ENCODE measurements at places on chromosomes 3 and 15.

- H3K4me3 ChIP-seq = peak overlapping the region; percentile 45
- no peaks in the 10 kb centered on the region for H3K4me1 ChIP-seq
- H3K27ac ChIP-seq = no peak overlapping the region
- peak; percentile 36 for DNase-seq
- no peaks in the 10 kb centered on the region for H3K36me3 ChIP-seq
- H3K27me3 ChIP-seq = peaks cover 11% of the 10 kb centered on the region
Observed at GRCh38 chr3:127455541-127456450, 134.7 kb downstream of the TPRA1 start.

DNA sequence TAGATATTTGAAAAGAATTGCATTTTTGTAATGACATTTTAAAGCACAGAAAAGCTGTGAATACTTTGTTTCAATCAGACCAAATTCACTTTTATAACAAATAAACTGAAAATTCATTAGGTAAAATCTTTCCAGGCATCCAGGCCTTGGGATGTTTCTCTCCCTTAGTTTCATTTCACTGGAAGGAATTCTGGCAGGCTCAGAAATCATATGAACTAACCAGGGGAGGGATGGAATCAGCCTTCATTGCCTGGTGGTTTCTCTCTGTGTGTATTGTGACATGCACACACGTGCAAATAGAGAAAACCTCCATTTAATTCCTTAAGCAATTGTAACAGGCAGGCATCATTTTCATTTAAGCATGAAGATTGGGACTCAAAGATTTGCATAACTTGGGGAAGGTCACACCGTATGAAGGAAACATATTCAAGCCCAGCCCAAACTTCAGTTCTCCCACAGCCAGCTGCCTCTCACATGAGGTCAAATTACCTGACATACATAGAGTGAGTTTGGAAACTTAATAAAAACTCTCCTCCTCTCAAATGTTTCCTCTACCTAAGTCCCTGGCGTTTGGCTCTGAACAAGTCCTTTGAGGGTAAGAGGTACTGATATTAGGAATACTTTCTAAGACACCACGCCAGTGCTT is 376.1 kb upstream of the MCTP2 start:
- no peaks in the 10 kb centered on the region for H3K27me3 ChIP-seq
- no peaks in the 10 kb centered on the region for H3K4me1 ChIP-seq
- no peak overlapping the region for H3K27ac ChIP-seq
- no peak overlapping the region for H3K4me3 ChIP-seq

GRCh38 chr3:189403194-189403593 is 228.0 kb upstream of the TP63 start:
- H3K4me1 ChIP-seq = no peaks in the 10 kb centered on the region
- no peak overlapping the region for H3K4me3 ChIP-seq
- no peaks in the 10 kb centered on the region for H3K27me3 ChIP-seq
- H3K36me3 ChIP-seq = no peaks in the 10 kb centered on the region
- DNase-seq = no peak

GRCh38 chr3:102529452-102529851 is 94.6 kb downstream of the ZPLD1 start:
- H3K36me3 ChIP-seq = no peaks in the 10 kb centered on the region
- DNase-seq = peak; percentile 7
- no peak overlapping the region for H3K27ac ChIP-seq
- H3K27me3 ChIP-seq = no peaks in the 10 kb centered on the region
- H3K4me3 ChIP-seq = no peak overlapping the region

DNA sequence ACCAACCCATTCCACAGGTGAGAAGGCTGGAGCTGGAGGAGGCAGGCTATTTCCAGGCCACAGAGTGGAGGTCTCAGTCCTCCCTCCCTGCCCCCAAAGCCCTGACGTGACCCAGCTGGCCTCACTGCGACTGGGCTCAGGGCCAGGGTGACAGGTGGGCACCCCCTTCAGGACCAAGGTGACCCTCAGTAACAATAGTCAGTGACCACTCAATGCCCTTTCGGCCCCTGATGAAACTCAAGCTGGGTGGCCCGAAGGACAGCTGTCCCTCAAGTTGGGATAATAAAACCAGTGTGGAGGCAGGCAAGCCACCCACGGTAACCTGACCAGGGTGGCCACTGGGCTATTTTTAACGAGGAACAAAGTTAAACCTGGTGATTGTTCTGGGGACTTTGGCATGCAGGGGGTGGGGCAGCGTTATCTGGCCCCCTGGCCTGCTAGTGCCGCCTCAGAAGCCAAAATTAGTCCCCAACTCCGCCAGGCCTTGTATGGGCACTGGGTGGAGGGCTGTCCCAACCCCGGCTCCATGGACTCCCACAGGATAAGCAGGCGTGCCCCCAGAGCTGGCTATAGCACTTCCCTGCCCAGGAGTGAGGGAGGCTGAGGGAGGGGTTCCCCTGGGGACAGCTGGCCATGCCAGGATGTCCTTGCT is 1.1 kb downstream of the TNNC1 start:
- H3K36me3 ChIP-seq = peaks cover under 1% of the 10 kb centered on the region
- H3K4me1 ChIP-seq = peaks cover 7% of the 10 kb centered on the region
- DNase-seq = no peak
- H3K27me3 ChIP-seq = no peaks in the 10 kb centered on the region
- H3K27ac ChIP-seq = no peak overlapping the region
- H3K4me3 ChIP-seq = no peak overlapping the region

- no peak for DNase-seq
- H3K27ac ChIP-seq = peak overlapping the region; percentile 92
- H3K27me3 ChIP-seq = no peaks in the 10 kb centered on the region
- H3K4me3 ChIP-seq = peak overlapping the region; percentile 87
- no peaks in the 10 kb centered on the region for H3K36me3 ChIP-seq
Observed at GRCh38 chr15:45586601-45587094, 531 bp upstream of the BLOC1S6 start.

DNA sequence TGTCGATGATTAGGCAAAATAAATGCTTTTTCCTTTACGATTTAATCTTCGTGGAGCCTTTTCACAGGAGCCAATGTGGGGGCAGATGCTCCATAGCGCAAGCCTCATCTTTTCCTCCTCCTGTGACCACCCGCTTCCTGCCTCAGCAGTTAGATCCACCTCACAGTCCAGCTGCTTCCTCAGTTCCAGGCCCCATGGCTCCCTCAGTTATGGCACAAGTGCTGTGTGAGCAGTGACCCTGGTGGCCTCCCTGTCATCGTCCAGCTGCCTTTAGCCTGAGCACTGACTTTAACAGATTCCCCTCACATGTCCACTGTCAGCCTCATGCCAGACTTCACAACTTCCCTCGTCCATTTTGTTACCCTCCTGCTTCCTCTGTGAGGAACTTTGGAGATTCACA is 424.6 kb upstream of the GBE1 start:
- no peak overlapping the region for H3K27ac ChIP-seq
- H3K4me1 ChIP-seq = no peaks in the 10 kb centered on the region
- DNase-seq = no peak
- H3K27me3 ChIP-seq = no peaks in the 10 kb centered on the region
- H3K36me3 ChIP-seq = no peaks in the 10 kb centered on the region
- H3K4me3 ChIP-seq = no peak overlapping the region

DNA sequence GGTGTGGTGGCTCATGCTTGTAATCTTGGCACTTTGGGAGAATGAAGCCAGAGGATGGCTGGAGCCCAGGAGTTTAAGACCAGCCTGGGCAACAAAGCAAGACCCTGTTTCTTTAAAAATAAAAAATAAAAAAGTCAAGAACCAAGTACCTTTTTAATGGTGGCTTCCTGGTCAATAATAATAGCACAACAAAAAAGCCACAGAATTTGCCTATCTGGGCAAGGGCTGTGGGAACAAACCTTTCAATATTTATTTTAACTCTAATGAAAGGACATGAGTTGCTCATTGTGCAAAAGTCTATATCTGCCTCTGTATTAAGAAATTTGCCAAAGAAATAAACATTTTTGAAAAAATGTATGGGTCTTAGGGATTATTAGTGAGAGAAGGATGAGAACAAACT is 2.1 kb downstream of the ZNF609 start:
- no peaks in the 10 kb centered on the region for H3K27me3 ChIP-seq
- peaks cover 2% of the 10 kb centered on the region for H3K4me1 ChIP-seq
- no peak for DNase-seq
- no peak overlapping the region for H3K27ac ChIP-seq
- no peak overlapping the region for H3K4me3 ChIP-seq
- no peaks in the 10 kb centered on the region for H3K36me3 ChIP-seq

GRCh38 chr15:38252481-38253350 is at the start of gene SPRED1:
Gene SPRED1 (plus strand): TSS chr15:38252836. CDS start chr15:38253186, 350 bp downstream.
- peak; percentile 61 for DNase-seq
- H3K36me3 ChIP-seq = no peaks in the 10 kb centered on the region
- H3K27ac ChIP-seq = peak within 1 kb of the TSS; percentile 93
- H3K27me3 ChIP-seq = no peaks in the 10 kb centered on the region
- peaks cover 8% of the 10 kb centered on the region for H3K4me1 ChIP-seq
- peak within 1 kb of the TSS; percentile 92 for H3K4me3 ChIP-seq

GRCh38 chr3:5181469-5182141 is 5.9 kb upstream of the EDEM1 start:
- H3K4me3 ChIP-seq = no peak overlapping the region
- DNase-seq = no peak
- H3K27ac ChIP-seq = no peak overlapping the region
- no peaks in the 10 kb centered on the region for H3K36me3 ChIP-seq

GRCh38 chr3:45644791-45645201 is 44.4 kb upstream of the SACM1L start:
- H3K27ac ChIP-seq = peak overlapping the region; percentile 92
- H3K4me3 ChIP-seq = no peak overlapping the region
- H3K36me3 ChIP-seq = peaks cover 6% of the 10 kb centered on the region
- DNase-seq = peak; percentile 82
- no peaks in the 10 kb centered on the region for H3K27me3 ChIP-seq

- H3K27me3 ChIP-seq = no peaks in the 10 kb centered on the region
- no peak overlapping the region for H3K27ac ChIP-seq
- no peaks in the 10 kb centered on the region for H3K4me1 ChIP-seq
- no peaks in the 10 kb centered on the region for H3K36me3 ChIP-seq
Observed at GRCh38 chr3:14297784-14298236, 104.6 kb upstream of the SLC6A6 start.
